ENCODE measurements at places on chromosomes 11 and 22.

DNA sequence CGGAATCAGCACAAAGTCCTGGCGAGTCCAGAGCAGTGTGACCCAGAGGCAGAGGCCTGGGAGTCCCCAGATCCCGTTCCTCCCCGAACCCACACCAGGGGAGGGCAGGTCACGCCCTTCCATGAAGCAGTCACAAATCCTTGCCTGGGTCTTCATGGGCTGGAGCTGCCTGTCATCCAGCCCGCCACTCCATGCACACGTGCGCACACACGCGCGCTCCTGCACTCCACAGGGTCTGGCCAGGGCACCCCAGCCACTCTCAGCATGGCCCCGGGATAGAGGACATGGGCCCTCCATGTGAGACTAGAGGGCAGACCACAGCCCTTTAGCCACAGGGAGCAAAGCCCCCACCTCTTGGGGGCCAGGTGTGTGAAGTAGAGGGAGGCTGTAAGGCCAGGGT lies 5.7 kb upstream of the TNFRSF13C start:
- DNase-seq, result no peak

GRCh38 chr11:24833573-24833972 lies 336.7 kb downstream of the LUZP2 start:
- no peak for DNase-seq

DNA sequence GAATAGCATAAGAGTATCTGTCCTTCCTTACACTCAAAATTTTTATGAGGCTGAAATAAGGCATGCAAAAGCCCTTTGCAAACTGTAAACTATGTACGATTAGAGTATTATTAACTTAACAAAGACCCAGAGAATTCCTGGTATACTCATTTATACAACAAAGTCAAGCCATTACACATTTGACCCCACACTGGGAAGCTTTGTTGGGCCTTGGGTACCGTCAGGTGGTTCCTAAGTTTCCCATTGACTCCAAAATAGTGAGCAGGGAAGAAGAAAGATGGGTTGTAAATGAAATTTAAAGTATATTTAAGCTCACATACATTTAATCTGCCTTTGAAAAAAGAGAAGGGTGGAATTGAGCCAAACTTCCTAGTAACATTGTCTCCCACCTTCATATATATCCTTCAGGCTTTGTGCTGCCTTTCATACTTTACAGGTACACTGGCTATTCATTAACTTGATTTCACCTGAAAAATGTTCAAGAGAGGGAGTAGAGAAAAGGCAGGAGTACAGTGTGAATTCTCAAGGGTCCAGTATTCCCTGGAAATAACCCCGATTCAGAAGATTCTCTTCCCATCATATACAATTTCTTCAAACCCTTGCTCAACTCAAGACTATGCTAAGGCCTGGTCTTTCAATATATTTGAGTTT lies 68.6 kb downstream of the SOX6 start:
- DNase-seq, result no peak

- no peak for DNase-seq
These were observed 4786.8 kb upstream of the OR11H1 start for GRCh38 chr22:10741210-10741609.

GRCh38 chr11:115578275-115578674 lies 74.1 kb upstream of the CADM1 start:
- no peak for DNase-seq

DNA sequence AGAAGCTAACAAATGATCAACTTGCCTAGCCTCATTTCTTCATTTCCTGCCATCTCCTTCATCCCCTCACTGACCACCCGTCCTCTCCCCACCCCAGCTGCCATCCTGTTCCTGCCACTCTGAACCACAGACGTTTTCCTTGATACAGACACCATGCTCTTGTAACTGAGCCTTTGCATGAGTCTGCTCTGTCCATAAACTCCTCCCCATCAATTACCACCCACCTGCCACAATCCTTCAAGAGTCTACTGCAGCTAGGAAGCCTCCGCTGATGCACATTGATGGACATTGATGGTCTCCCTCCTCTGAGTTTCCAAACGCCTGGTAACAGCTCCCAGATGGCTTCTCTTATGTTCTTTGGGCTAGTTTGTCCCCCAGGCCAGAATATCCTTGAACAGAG lies 193.8 kb downstream of the DBX1 start:
- DNase-seq, result no peak

DNA sequence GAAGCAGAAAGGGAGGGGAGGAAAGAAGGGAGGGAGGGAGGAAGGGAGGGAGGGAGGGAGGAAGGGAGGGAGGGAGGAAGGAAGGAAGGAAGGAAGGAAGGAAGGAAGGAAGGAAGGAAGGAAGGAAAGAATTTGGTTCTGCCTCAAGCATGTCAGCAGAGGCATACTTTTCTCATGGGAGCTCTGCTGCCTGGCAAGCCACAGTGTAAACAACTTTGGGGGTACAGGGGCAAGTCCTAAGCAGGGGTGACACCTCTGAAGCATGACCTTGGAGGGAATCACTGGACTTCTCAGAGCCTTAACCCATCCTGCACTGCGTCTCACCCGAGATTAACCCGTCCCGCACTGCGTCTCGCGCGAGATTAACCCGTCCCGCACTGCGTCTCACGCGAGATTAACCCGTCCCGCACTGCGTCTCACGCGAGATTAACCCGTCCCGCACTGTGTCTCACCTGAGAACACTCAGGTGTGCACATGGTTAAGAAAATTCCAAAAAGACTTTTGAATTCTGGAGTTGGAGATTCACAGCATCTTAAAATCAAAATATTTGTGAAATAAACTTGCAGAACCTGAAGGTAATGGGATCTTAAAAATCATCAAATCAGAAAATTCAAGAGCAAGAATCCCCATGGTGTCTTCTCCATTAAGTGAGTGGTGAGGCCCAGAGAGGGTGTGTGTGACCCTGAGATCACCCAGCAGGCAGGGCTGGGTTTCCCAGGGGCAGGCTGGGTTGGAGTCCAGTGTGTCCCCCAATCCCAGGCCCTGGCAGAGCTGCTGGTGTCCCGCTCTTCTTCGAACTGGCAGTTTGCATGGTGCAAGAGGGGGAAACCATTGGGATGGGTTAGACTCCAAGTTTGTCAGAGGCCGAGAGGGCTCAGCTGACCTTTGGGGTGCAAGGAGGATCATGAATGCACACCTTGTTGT lies 190.4 kb downstream of the MN1 start:
- no peak for DNase-seq

GRCh38 chr11:113133071-113133470 lies 171.9 kb downstream of the NCAM1 start:
- no peak for DNase-seq
